Astrocyte of the cerebellum (primary cell): ENCODE measurements at places on chromosomes 12 and 14.

GRCh38 chr12:109502332-109502731, 24.9 kb downstream of the UBE3B start:
- DNase-seq = no peak

- no peak for DNase-seq
These were observed 336.4 kb downstream of the LRIG3 start for GRCh38 chr12:58583940-58584339.

- no peak for DNase-seq
These were observed 110.1 kb downstream of the EML5 start for GRCh38 chr14:88682495-88683114.

DNA sequence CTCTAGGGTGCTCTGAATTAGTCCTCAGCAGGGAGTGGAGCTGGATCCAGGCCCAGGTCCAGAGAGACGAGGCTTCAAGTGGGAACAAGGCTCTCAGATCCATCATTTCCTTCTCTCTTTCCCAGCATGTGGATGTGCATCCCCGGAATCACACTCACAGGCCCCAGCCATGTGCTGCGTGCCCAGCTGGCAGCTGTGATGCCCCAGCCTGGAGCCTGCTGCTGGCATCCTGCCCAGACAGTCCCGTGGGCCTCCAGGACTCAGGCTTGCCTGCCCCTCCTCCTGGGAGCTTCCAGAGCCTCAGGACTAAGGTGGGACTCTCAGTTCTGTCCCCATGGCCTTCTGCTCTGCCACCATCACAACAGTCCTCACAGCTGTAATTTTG, 6.2 kb upstream of the KRT84 start:
- DNase-seq = no peak

DNA sequence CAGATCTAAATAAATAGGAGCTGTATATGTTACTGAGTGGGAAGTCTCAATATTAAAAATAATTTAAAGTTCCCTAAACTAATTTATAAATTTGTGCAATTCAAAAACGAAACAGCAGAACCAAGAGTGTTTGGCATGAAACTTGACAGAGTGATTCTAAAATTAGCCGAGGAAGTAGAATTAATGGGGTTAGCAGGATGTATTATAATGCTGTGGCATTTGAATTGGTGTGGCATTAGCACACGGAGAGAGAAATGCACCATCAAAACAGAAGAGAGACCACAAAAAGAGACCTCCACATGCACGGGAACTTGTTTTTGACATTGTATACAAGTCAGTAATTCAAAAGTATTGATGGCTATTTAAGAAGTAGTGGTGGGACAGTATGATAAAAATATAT, 366.0 kb upstream of the RGS6 start:
- no peak for DNase-seq

GRCh38 chr12:131699434-131699833, 11.5 kb upstream of the SFSWAP start:
- DNase-seq = no peak

DNA sequence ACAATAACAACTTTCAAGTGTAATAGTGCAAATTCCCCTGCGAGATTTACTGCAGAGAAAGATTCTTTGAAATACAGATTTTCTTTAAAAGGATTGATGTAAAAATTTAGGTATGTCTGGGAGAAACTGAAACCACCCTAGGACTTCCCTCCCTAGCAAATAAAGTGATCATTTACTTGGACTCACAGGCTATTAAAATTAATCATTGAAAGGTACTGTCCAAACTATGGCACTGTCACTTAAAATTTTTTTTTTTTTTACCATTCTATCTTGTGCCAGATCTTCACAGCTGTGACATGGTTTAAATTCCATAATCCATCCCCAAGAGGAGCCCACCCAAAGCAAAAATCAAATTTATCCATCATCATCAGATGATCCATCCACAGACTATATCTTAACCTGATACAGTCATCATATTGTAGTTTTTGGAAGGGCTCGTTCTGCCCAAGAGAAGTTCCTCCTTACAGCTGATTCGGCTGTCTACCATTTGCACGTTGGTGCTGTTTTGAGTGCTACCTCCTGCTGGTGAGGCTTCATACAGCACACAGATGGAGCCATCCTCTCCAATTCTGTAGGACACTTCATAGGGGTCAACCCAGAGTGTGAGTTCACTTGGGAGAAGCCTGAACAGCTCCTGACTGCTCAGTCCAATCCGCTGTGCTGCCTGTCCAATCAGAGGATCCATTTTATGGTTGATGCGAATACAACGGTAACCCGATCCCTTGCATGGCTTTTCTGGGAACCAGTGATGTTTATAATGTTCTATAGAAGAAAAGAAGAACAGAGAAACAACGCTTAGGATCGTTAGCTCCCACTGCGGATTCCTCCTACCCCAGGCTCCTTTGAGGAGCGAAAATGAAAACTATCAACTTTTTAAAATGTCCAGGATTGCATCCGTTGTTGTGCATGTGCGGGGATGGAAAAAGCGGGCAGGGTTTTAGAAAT, 1.7 kb downstream of the BTG1 start:
- DNase-seq = peak; percentile 90

DNA sequence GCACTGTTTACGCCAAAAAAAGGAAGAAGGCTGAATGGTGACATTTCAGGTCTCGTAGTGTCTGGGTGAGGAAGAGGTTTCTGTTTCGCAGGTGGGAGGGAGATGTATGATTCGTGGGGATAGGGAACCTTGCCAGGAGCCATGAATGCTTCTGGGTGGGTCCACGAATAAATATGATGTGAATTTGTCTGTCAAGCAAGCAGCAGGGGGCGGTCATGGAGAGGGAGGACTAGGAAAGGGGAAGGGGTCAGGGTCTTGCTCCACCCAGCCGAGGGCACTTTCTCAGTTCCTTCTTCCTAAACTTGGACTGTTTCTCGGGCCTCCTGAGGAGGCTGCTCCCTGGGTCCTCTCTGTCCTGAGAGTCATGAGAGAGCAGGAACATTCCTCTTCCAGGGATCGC, 72.5 kb downstream of the LGMN start:
- DNase-seq = no peak

DNA sequence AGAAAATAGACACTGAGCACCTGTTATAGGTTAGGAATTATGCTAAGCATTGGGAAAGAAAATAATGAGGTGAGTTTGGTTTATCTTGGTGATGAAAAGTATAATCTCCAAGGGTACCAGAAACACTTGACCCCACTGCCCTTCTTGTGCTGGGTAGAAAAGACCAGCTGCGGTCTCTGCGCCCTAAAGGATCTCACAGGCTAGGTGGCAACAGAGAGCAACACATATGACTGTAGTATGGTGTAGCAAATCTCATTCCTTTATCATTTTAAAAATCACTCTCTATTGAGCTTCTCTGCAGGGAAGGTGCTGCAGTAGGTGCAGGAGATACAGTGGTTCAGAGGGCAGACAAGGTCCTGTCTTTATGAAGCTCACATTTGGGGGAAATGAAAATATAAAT, 26.1 kb downstream of the NRXN3 start:
- DNase-seq = no peak

DNA sequence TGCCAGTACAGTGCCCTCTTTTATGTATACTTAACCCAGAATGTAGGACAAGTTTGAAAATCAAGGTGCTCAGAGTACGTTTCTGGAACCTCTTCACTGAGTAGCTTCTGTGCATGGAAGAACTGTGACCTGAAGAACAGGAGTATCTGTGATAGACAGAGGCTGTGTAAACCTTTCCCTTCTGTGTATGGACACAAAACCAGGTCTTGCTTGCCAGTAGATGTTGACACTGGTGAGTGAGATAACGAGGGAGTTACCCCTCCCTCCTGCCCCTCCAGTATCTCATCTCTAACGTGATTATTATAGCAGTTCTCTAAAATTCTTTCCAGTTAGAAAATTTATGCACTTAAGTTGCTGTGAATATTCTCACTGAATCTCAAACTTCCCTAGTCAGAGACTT, 170.8 kb downstream of the RPL10L start:
- DNase-seq = no peak

GRCh38 chr12:62654326-62655241, 188.0 kb downstream of the MON2 start:
- no peak for DNase-seq

DNA sequence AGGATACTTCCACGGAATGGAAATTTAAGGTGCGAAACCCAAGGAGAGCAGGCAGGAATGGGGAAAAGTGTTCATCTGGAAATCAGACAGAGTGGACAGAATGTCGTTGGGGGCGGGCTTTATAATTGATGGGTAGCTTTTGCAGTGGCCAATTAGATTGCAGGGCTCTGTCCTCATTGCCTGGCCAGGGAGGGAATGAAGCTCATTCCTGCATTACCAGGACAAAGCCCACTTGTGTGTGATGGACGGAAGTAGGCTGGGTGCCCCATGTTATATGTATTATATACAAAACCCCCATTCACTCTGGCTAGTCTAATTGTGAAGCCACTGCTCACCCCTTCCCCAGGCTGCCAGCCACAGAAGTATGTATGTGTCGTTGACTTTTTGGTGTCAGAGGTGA, 23.6 kb downstream of the ZNF664 start:
- DNase-seq = no peak

DNA sequence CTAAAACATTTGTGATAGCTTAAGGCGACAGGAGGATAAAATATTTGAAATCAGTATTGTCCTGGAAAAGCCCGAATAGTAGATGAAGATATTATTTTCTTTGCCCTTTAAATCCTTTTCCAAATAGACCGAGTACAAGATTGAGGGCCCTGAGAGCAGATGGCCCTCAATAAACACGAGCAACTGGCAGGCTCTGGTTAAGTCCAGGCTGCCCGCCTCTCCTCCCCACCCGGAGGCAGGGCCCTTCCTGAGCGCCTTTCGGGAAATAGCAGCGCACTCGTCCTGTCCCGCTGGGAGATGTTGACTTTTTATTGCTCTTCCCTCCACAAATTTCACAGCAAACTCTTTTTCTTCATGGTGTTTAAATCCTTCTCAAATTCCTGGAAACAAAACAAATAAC, 50.8 kb upstream of the MAX start:
- no peak for DNase-seq

- DNase-seq = no peak
These were observed 233.6 kb downstream of the C12orf50 start for GRCh38 chr12:87795555-87795954.

DNA sequence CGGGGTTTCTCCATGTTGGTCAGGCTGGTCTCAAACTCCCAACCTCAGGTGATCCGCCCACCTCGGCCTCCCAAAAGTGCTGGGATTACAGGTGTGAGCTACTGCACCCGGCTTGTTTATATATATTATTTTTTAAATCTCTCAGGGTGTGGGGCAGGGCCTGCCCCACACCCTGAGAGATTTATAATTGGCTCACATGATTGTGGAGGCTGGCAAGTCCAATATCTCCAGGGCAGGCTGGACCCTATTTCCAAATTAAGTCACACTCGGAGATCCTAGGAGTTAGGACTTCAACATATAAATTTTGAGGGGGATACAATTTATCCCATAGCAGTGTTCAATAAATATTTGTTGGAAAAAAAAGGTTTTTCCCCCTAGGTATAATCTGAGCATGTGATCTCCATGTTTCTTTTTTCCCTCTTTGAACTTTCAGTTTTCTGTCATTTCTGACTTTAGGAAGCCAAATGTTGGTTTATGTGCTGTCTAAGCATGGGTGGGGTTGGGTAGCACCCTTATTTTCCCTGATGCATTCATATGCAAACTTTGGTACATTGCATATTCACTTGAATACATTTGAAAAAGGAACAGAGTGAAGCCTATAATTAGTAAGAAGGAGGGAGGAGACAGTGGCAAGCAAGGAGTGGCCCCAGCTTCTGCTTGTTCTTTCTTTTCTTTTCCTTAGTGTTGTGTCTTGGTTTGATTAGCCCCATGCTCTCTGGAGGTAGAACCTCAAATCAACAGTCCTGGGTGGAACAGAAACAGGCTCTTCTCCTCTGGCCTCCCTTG, 8.7 kb upstream of the A2ML1 start:
- DNase-seq = no peak

GRCh38 chr12:73159954-73160353, 887.8 kb downstream of the TRHDE start:
- no peak for DNase-seq

GRCh38 chr14:75339059-75339458, 60.4 kb downstream of the FOS start:
- DNase-seq = no peak

DNA sequence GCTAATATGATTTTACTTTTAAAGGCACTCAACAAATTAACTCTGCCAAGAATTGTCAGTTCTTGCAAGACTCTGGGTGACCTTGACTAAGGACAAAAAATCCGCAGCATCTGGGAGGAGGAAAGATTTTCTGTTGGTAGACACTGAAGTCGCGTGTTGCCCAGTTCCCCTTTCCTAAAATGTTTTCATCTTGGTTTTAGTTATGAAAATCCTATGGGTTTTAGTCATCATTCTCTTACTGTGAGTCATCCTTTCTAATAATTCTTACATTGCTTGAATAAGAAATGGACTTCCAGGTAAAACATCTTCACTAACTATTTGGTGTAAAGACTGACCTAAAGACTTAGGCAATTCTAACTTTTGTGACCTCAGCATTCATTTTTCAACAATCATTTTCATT, 9.1 kb downstream of the GSG1 start:
- DNase-seq = no peak
